Amniotic epithelial cell (primary cell): ENCODE measurements at places on chromosomes 3 and 15.

- no peak for DNase-seq
These were observed 92.8 kb downstream of the FOXP1 start for GRCh38 chr3:71490692-71491091.

- DNase-seq = no peak
These were observed 283.1 kb upstream of the LRRFIP2 start for GRCh38 chr3:37457378-37458065.

DNA sequence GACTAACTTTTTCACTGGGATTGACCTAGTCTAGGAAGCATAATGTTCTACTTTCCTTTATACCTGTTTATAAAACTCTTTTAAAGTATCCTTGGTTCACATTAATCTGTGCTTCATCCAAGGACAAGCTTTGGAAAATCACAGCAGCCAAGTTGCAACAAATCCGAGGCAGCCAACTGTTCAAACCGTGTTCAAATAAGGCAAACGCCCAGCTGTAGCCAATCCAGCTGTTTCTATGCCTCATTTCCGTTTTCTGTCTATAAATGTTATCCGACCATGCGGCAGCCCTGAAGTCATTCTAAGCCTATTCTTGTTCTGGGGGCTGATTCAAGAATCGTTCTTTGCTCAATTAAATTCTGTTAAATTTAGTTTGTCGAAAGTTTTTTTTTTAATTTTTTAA lies 78.3 kb downstream of the FMN1 start:
- no peak for DNase-seq

DNA sequence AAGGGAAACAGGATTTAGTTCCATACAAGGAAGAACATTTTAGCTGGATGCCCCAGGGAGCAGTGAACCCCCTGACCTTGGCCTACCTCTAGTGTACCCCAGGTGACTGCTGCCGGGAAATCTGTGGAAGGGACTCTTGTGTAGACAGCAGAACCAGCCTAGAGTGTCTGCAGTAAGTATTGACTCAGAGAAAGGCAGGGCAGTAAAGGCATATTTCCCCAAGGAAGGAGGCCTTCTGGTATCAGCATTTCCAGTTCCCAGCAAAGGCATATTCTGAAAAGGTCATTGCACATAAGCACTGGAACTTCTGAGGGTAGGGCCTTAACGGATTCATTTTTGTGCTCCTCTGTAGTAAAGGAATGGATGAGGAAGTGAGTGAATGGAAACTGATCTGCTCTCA lies 246.2 kb downstream of the FAM43A start:
- DNase-seq = no peak

DNA sequence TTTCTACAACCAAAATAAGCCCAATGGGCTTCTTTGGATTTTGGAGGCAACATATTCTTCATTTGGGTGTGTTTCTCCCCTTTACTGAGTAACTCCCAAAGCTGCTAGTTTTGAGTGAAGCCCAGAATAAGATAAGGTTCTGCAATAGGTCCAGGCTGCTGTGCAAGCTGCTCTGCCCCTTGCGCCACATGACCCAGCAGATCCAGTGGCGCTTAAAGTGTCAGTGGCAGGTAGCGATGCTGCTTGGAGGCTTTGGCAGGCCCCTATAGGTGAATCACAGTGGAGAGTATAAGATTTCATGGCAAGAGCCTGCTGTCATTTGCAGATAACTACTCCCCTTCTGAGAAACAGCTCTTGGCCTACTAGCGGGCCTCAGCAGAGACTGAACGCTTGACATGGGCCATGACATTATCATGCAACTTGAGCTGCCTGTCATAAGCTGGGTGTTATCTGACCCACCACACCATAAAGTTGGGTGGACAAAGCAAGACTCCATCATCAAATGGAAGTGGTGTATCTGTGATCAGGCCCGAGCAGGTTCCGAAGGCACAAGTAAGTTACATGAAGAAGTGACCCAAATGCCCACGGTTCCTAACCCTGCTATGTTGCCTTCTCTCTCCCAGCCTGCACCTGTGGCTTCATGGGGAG lies 88.4 kb upstream of the OXTR start:
- no peak for DNase-seq

DNA sequence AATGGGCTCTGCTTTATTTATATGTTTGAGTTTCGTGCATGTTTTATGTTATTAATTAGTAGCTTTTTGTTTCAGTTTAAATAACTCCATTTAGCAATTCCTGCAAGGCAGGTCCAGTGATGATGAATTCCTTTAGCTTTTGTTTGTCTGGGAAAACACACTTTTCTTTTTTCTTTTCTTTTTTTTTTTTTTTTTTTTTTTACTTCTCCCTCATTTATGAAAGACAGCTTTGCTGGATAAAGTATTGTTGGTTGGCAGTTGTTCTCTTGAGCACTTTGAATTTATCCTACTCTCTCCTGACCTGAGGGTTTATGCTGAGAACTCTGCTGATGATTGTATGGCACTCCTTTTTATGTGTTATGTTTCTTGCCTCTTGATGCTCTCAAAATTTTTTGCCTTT lies 35.7 kb downstream of the TMEM39A start:
- DNase-seq = peak; percentile 29

DNA sequence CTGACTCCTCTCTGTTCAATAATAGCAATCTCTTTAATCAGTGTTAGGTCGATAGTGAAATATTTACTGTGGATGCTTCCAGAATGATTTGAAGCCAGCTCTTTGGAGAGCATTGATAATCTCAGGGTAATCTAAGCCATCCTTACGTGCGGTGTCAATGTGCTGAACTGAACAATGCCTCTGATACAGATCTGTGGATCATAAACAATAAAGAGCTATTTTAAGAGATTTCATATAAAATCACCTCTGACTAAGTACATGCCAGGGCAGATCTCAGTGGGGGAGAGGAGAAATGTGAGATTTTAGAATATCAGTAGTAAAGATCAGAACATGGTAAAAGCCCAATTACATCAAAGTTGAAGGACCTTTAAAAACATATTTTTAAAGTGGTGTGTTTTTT lies 319.3 kb upstream of the GBE1 start:
- no peak for DNase-seq

DNA sequence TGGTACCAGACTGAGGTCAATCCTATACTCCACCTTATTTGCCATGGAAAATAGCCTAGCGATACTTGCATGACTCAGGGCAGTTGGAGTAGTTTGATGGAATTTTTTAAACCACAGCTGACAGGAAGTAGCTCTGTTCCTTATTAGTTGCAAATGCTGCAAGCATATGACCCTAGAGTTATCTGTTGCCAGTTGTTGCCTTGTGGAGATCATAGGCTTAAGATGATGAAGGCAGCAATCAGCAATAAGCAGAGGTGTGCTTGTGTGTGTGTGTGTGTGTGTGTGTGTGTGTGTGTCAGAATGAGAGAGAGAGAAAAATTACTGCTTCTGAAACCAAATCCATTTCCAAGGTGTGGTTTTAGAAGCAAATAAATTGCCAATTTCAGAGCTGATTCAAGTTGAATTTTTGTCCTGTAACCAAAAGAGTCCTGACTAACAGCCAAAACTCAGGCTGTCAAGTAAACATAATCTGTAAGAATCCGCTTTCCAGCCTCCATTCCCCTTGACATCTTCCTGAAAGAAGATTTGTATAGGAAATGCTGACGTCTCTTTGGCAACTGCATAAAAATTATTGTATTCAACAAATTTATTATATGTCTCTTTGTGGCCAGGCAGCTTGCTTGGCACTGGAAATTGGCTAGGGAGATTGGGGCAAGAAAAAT lies 141.2 kb downstream of the SERPINI1 start:
- peak; percentile 88 for DNase-seq

- no peak for DNase-seq
These were observed 37.8 kb downstream of the IQGAP1 start for GRCh38 chr15:90425726-90426346.

- peak; percentile 47 for DNase-seq
These were observed 14.0 kb downstream of the VILL start for GRCh38 chr3:38004415-38005075.

DNA sequence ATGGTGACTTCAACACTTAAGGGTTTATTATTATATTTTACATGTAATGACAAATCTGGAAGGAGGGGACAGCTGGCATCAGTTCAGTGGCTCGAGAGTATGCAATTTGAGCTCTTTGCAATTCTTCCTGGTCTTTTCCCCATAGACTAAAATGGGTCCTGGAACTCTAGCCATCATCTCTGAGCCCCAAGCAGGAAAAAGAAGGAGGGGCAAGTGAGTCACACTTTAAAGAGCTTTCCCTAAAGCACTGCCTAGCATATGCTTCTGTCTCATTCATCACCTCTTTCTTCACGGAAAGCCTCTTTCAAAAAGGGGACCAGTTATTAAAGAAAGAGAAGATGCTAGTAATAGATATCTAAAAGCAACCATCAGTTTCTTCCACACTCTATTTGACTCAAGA lies 466.3 kb downstream of the ZIC1 start:
- DNase-seq = no peak

GRCh38 chr3:102060814-102061213 lies 211.5 kb downstream of the NFKBIZ start:
- no peak for DNase-seq
